ENCODE measurements at places on chromosomes 7 and 10. TPM values are rescaled to one million over a fixed set of nuclear protein-coding genes. Genes with fewer than 3 reads are reported as not detected.

LDB3 gene
- polyA plus RNA-seq = 0.24 TPM

SRI gene
- 194 TPM for polyA plus RNA-seq

GTF2I gene
- 40.8 TPM for polyA plus RNA-seq

YAE1 gene
- 24.4 TPM for polyA plus RNA-seq

RBM20 gene
- polyA plus RNA-seq = 0.05 TPM

DNA sequence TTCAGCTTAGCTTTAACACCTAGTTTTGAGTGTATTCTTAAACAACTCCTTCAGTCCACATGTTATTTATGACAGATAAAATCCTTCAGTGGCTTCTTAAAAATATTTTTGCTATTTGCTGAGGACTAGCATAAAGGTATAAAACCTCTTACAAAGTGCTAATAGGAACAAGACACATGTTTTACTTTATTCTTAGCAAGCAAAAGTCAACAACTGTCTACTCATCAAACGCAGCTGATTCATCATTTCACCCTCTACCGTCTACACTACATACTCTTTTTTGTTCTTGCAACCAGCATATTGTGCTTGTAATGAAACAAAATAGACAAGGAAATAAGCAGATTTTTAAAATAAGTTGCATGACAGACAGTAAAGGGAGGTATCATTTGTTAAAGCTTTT lies 319.7 kb downstream of the SNX13 start:
- DNase-seq = no peak

DNA sequence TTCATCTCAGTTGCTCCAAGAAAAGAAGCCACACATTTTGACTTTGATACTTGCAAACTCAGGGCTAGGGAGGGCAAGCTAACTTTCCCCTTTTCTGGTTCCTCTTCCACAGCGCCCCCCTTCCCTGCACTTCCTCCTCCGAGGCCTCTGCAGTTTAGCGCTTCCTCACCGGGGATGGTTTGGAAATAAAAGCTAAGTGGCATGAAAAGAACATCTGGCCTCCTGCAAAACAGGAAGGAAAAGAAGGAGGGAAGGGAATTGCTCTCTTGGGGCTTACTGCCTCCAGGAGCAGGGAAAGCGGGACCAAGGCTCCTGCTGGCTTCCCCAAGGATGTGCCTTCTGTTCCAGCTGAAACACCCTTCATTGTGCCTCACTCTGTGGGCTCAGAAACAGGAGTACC lies 42.3 kb downstream of the PRKCQ start:
- no peak for DNase-seq

- no peak for DNase-seq
Measured at GRCh38 chr10:52106899-52107298, 207.2 kb upstream of the DKK1 start.

INSYN2A gene
- polyA plus RNA-seq = not detected

DNA sequence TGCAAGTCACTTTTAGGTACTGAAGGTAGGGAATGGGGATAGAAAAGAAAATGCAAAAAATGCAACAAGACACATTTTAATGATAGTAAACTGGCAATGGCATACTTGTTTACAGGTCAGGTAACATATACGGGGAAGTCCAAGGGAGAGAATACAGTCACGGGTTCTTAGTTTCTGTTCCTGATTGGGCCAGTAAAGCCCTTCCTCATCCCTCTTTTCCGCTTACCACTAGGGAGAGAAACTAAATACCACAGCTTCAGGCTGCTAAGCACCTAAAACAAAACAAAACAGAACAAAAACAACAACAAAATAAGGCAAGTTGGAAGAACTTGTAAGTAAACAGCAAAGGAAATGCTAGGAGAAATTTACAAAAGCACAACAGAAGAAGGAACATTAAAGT lies 65.2 kb upstream of the OGDHL start:
- no peak for DNase-seq

DNA sequence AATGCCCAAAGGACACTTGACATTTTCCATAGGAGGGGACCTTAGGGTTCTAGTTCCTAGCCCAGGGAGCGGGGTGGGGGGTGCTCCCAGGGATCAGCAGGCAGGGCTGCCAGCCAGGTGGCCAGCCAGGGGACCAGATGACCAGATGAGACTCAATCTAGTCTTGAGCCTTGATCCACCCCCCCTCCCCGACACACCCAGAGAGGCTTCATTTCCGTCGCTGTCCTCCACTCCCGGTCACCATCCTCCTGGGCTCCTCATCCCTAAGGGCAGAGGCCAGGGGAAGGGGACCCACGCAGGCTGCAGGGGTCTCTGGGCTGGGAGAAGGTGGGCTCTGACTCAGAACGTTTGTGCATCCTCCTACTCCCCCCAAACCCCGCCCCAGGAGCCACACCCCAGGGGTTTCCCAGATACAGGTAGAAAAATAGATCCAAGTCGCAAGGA lies 1.0 kb downstream of the STX1A start:
- DNase-seq = no peak

SLC16A9 gene
- 0.19 TPM for polyA plus RNA-seq

DNA sequence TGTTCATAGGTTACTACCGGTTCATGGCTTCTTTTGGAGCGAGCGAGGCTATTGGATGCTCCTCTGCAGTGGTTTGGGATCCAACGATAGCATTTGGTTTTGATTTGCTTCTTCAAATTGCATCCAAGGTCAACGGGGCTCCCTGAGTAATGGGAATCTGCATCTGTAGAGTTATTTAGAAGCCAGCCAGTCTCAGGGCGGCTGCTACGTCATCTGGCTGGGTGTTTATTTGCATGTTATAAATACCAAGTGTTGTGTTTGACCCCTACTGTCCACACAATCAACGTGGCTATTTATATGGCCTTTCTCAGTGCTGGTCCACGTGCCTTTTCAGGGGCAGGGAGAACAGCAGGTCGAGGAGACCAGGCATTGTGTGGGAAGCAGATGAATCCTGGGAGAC lies 137.7 kb downstream of the PRPF18 start:
- DNase-seq = no peak

ERVW-1 gene
- polyA plus RNA-seq = not detected
